ENCODE measurements at places on chromosomes 13 and 19.

DNA sequence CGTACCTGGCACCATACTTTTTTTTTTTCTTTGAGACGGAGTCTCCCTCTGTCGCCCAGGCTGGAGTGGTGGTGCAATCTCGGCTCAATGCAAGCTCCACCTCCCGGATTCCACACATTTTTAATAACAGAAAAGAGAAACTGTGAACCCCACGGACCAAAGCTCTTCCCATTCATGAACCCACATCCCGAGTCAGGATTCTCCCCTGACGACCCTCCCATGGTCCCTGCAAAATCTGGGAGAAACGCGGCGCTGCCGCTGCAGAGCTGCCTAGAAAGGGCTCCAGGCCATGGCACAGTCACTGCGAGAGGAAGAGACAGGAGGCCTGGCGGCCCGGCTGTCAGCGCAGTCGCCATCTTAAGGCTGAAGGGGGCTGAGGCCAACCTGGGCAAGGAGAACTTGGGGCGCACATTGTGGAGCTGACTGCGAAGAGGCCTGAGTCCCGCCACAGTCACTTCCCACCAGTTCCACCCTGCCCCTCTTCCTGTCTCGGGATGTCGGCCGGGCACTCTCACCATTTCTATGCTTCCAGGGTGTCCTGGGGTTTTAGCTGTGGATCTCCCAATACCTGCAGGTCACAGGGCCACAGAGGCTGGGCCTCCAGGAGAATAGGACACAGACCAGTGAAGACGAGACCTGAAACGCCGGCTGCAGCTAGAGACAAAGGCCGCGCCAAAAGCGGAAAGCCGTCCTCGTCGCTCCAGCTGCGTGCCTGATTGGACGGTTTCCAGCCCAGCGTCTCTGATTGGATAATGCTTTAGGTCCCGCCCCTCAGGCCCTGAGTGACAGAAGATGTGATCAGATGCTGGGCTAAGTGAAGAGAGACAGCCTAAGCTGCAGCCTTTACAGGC is 71.0 kb downstream of the ZNF486 start:
- DNase-seq: peak; percentile 31

DNA sequence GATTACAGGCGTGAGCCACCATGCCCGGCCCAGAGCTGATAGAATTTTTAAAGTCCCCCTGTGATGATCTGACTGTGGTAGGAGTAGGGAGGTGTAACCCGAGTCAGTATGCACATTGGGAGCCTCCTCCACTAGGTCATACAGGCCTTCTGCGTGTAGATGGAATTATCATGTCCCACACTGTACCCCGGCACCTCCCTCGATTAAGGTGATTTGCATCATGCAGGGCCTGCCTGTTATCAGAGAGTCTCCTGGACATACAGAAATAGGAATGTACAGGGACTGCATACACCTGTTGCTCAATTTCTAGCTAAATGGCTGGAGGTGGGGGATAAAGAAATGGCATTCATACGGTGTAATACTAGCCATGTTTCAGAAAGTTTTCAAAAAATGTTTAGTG is 922 bp upstream of the ERVK3-1 start:
- DNase-seq: no peak

DNA sequence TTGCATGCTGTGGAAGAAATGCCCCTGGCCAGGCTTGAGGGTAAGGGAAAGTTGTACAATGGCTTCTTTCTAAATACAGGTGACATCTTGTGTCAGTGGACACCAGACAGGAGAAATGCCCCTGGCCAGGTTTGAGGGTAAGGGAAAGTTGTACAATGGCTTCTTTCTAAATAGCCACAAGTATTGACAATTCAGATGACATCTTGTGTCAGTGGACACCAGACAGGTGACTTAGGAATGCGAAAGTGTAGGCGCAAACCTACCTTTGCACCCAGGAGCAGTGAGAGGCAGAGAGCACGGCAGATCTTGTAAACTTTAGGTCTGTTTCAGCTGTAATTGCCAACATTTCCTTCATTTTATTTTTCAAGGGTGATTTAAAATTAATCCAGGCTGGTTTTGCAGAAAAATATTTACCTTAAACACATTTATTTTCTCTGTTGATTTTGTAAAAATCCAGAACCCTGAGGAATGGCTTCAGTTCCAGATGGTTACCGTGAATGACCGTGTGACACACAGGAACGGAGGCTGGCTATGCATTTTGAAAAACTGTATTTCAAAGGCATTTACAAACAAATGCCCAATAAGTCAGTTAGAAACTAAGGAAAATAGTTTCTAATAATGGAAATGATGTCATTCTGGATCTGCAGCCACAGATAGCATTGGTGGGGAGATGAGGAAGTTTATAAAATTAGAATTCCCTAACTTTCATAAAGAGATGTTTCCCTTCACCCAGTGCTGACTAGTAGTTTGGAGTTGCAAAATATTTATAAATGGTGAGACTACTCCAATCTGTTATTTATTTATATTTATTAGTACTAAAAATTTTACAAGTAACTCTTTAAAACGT is 34.9 kb downstream of the TNFSF13B start:
- DNase-seq: no peak

- no peak for DNase-seq
Measured at GRCh38 chr19:15869873-15870272, 28.0 kb downstream of the CYP4F2 start.

GRCh38 chr19:31316201-31316951 is 32.9 kb downstream of the TSHZ3 start:
- no peak for DNase-seq

All from AG04449 (cell line).